ENCODE measurements at places on chromosomes 3 and 15. TPM values are rescaled to one million over a fixed set of nuclear protein-coding genes. Genes with fewer than 3 reads are reported as not detected.
A peak's percentile ranks its signal among the peaks of the same experiment; 100 is the strongest.

XCR1 gene
- total RNA-seq, result not detected

GRCh38 chr3:44482721-44483120 lies 5.3 kb upstream of the ZNF445 start:
- H3K27me3 ChIP-seq, result no peaks in the 10 kb centered on the region
- no peak overlapping the region for H3K4me3 ChIP-seq
- no peak for DNase-seq
- H3K4me1 ChIP-seq, result peaks cover 19% of the 10 kb centered on the region

DGKG gene
- total RNA-seq, result 0.38 TPM

DNA sequence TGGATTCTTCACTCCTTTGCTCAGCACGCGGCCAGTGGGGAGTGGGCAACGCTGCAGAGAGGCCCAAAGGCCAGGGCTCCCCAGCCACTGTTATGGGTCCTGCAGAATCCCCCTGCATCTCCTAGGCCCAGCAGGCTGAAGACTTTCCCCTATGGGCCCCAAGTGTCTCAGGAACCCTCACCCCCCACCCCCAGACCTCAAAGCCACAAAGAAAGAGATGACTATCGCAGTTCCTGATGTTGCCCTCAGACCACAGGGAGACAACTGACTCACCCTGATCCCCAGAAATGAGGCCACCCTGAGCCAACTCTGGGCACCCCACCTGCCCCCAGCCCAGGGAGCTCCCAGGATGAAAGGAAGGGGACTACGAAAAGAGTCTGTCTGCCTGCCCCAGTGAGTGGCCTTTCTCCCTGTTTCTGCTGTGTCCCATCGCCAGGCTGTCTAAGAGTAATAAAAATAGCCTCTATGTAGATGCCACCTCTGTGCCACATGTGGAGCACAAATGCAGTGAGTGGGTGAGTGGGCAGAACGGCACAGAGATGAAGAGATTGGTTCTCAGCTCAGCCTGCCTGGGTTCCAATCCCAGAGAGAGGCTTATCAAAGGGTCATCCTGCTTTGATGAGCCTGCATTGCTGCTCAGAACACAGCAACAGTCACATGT lies 283.0 kb downstream of the UACA start:
- no peak for DNase-seq
- H3K27ac ChIP-seq, result no peak overlapping the region
- peaks cover 15% of the 10 kb centered on the region for H3K4me1 ChIP-seq
- H3K4me3 ChIP-seq, result no peak overlapping the region
- H3K27me3 ChIP-seq, result peaks cover 60% of the 10 kb centered on the region

ACOX2 gene
- 31.0 TPM for total RNA-seq

- H3K4me1 ChIP-seq, result peaks cover 24% of the 10 kb centered on the region
- no peak for DNase-seq
- H3K4me3 ChIP-seq, result no peak overlapping the region
- no peak overlapping the region for H3K27ac ChIP-seq
- peaks cover 42% of the 10 kb centered on the region for H3K36me3 ChIP-seq
Observed at GRCh38 chr3:73398084-73398483, 226.7 kb downstream of the PDZRN3 start.

CKMT1B gene
- 0.44 TPM for total RNA-seq

- H3K27ac ChIP-seq, result no peak overlapping the region
- no peaks in the 10 kb centered on the region for H3K36me3 ChIP-seq
- DNase-seq, result no peak
Observed at GRCh38 chr3:147119989-147120388, 286.4 kb downstream of the ZIC4 start.

DNA sequence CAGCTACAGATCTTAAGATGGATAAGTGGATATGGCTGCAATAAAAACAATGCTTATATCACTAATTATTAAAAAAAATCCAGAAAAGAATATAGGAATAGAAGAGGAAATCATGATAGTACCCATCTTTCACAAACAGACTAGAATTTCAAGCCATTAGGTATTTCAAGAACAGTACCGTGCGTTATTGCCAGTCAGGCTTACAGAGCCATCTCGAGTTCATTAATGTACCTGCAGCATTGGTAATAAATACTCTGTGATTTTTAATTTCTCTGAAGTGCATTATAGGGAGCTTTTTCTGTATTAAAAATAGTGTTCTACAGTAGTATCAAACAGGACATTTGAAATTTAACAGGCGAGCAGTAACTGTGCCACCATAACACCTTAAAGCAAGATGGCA lies 35.7 kb downstream of the ST3GAL6 start:
- H3K27me3 ChIP-seq, result no peaks in the 10 kb centered on the region
- no peak for DNase-seq
- no peaks in the 10 kb centered on the region for H3K4me1 ChIP-seq
- H3K27ac ChIP-seq, result no peak overlapping the region
- H3K4me3 ChIP-seq, result no peak overlapping the region
- H3K36me3 ChIP-seq, result peaks cover 36% of the 10 kb centered on the region

GRCh38 chr15:71008250-71008870 lies 106.9 kb upstream of the THSD4 start:
- no peak overlapping the region for H3K4me3 ChIP-seq
- no peaks in the 10 kb centered on the region for H3K27me3 ChIP-seq
- H3K4me1 ChIP-seq, result peaks cover 13% of the 10 kb centered on the region
- no peak overlapping the region for H3K27ac ChIP-seq

DNA sequence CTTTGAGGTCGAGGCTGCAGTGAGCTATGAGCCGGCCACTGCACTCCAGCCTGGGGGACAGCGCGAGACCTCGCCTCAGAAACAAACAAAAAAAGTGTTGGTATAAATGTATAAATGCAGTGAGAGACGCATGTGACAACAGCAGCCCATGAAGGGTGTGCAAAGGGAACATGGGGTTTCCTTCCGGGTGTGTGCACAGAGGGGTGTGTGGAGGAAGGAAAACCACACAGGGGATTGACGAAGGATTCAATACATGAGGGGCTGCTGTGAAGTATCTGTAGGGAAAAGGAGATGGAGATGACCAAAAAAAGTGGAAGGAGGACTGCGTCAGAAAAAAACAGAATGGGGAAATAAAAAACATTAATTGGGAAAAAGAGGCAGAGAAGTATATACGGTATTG lies 1.1 kb downstream of the MTFMT start:
- no peak for DNase-seq
- H3K36me3 ChIP-seq, result peaks cover 13% of the 10 kb centered on the region

GRCh38 chr15:38854506-38854905 lies 289.9 kb upstream of the RASGRP1 start:
- H3K27ac ChIP-seq, result no peak overlapping the region
- peaks cover 4% of the 10 kb centered on the region for H3K27me3 ChIP-seq
- no peaks in the 10 kb centered on the region for H3K36me3 ChIP-seq
- H3K4me1 ChIP-seq, result no peaks in the 10 kb centered on the region
- no peak overlapping the region for H3K4me3 ChIP-seq

DNA sequence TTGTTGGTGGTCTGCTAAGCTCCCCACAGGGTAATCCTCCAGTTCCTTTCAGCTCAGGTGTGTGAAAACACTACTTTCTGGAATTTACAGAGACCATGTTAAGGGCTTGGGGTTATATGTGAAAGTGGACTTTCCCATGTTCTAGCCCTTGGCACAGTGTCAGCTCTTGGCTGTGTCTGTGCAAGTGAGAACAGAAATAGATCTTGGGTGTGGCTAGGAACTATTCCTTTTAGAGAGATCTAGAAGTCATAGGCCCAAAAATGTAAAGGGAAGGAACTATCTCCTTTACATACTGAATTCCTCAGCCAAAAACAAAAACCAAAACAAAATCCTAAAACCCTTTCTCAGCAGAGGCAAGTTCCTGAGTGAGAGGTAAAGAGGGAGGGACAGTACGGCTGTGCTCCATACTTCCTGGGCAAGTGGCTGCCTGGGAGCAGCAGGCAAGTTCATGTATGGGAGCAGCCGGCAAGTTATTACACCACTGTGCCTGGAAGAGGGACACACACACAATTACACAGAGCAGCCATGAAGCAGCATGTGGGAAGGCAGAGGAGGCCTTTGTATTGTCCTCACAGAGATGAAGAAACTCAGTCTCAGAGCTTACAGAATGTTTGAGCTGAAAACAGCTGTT lies 19.9 kb upstream of the C3orf62 start:
- H3K36me3 ChIP-seq, result peaks cover 48% of the 10 kb centered on the region
- H3K27ac ChIP-seq, result no peak overlapping the region
- H3K4me3 ChIP-seq, result no peak overlapping the region
- DNase-seq, result no peak
- H3K27me3 ChIP-seq, result no peaks in the 10 kb centered on the region

DNA sequence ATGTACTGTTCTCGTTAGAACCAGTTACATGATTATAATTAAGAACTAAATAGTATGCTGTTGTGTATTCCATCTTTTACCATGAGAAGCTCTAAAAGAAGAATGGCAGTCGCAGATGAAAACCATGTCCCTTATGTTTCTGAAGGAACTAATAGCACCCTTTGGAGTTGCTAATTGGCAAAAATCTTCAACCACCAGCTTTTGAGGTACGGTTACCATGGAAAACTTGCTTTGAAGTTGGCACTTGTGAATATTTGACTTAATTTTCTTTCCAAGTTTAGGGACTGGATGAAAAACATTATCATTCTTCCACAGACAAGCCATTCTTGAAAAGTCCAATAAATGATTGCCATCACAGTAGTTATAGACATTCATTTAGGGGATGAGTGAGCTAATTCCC lies 666.6 kb upstream of the ROBO1 start:
- H3K4me3 ChIP-seq, result no peak overlapping the region
- H3K27me3 ChIP-seq, result no peaks in the 10 kb centered on the region
- H3K4me1 ChIP-seq, result peaks cover 2% of the 10 kb centered on the region
- no peaks in the 10 kb centered on the region for H3K36me3 ChIP-seq
- H3K27ac ChIP-seq, result no peak overlapping the region

DNA sequence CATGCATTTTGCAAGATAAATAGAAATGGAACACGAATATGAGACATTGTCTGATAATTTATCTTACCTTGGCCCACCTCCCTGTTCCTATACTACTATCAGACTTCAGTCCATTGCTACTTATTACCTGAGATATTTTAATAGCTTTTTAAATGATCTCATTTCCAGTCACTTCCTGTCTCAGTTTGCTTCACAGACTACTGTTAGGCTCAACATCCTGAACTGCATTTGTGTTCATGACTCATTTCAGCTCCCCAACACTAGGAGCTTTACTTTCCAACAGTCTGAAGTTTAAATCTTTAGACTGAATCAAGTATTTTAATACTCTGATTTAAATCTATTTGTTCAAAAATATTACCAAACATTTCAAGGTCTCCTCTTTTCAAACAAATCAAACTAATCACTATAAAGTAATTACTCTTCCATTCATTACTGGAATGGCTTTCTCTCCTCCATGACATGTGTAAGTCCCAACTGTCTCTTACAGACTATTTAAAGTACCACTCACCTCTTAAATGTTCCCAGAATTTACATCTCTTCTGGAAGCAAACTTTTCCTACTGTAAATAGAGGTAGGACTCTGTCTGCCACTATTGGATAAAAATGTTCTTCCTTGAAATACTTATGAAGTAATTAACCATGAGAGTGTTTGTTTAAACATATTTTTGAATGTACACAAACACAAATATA lies 1277.6 kb downstream of the ZPLD1 start:
- peak overlapping the region; percentile 23 for H3K27ac ChIP-seq
- H3K4me3 ChIP-seq, result no peak overlapping the region
- no peaks in the 10 kb centered on the region for H3K36me3 ChIP-seq
- peaks cover 18% of the 10 kb centered on the region for H3K4me1 ChIP-seq

DNA sequence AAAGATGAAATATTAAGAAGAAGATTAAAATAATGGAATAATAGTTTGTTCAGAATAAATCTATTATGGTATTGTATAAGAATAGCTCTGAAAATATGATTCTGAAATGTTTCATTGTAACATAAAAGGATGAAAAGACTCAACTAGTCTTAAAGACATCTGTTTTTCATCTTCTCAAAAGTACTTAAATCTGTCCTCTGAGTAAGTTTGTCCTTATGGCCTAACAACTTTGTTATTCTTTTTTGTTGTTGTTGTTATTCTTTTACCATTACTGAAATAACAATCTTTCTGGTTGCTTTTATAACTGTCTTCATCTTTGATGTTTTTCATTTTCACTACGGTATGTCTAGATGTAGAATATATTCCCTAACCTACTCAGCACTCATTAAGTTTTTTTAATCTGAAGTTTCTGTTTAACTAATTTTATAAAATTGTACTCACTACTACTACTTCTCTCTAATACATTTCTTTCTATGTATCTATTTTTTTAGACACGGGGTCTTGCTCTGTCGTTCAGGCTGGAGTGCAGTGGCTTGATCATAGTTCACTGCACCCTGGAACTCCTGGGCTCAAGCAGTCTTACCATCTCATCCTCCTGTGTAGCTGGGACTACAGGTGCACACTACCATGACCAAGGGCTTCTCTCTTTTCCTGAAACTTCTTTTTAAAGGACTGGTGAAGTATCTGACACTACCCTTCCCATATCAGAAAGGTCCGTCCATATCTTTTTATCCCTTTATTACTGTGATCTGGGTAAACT lies 240.7 kb downstream of the PCCB start:
- no peak overlapping the region for H3K27ac ChIP-seq
- H3K36me3 ChIP-seq, result peaks cover 61% of the 10 kb centered on the region

DNA sequence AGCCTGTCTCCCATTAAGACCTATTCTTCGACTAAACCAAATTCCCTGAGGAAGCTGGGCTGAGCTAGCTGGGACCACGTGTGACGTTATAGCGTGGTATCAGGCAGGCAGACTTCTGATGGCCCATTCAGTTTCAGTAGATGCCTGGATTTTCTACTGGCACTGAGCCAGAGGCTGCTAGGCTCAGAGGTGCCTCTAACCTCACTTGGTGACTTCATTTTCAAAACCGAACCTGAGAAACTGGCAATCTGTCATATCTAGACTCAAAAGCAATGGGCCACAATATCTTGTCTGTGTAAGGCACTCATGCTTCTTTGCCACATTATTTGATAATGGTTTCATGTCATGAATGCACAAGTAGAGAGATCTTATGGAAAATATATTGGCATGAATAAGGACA lies 352.1 kb upstream of the AZI2 start:
- H3K4me3 ChIP-seq, result no peak overlapping the region
- no peaks in the 10 kb centered on the region for H3K36me3 ChIP-seq
- DNase-seq, result no peak
- H3K4me1 ChIP-seq, result no peaks in the 10 kb centered on the region

DNA sequence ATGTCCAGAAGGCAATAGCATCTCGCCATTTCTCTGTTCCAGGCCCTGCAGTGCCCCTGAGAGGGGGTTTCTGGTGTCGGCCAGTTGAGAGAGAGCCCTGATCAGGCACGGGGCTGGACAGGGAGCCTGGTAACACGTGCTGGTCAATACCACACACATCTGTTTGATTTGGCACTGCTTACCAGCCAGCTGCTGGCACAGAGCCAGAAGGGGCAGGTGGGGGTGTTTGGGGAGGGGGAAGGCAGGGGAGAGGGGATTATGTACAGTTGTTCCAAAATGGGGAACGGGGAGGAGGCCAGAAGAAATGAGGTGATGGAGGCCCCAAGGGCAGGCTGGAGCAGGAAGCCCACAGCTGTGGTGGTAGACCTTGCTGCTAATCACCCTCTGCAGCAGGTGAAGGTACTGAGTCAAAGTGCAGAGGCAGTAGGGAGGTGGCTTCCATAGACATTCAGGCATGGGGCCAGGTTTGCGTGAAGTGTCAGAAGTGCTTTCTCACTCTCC lies 153.5 kb upstream of the LPP start:
- no peak overlapping the region for H3K27ac ChIP-seq
- DNase-seq, result no peak
- no peaks in the 10 kb centered on the region for H3K27me3 ChIP-seq
- H3K4me3 ChIP-seq, result no peak overlapping the region

- no peak overlapping the region for H3K4me3 ChIP-seq
- H3K36me3 ChIP-seq, result peaks cover 32% of the 10 kb centered on the region
- H3K27ac ChIP-seq, result no peak overlapping the region
- no peak for DNase-seq
- H3K4me1 ChIP-seq, result peaks cover 47% of the 10 kb centered on the region
- H3K27me3 ChIP-seq, result no peaks in the 10 kb centered on the region
Observed at GRCh38 chr3:70988111-70988510, 595.4 kb downstream of the FOXP1 start.

GRCh38 chr3:195583831-195584542 lies at the start of gene APOD:
APOD (minus strand) TSS chr3:195583940; CDS start chr3:195579461, 4,479 bp downstream.
- no peak for DNase-seq
- peak within 1 kb of the TSS; percentile 86 for H3K27ac ChIP-seq
- H3K4me1 ChIP-seq, result peaks cover 31% of the 10 kb centered on the region

Data from mesothelial cell of epicardium (in vitro differentiated cells).